ENCODE measurements at places on chromosomes 1 and 21.
A peak's percentile ranks its signal among the peaks of the same experiment; 100 is the strongest.

DNA sequence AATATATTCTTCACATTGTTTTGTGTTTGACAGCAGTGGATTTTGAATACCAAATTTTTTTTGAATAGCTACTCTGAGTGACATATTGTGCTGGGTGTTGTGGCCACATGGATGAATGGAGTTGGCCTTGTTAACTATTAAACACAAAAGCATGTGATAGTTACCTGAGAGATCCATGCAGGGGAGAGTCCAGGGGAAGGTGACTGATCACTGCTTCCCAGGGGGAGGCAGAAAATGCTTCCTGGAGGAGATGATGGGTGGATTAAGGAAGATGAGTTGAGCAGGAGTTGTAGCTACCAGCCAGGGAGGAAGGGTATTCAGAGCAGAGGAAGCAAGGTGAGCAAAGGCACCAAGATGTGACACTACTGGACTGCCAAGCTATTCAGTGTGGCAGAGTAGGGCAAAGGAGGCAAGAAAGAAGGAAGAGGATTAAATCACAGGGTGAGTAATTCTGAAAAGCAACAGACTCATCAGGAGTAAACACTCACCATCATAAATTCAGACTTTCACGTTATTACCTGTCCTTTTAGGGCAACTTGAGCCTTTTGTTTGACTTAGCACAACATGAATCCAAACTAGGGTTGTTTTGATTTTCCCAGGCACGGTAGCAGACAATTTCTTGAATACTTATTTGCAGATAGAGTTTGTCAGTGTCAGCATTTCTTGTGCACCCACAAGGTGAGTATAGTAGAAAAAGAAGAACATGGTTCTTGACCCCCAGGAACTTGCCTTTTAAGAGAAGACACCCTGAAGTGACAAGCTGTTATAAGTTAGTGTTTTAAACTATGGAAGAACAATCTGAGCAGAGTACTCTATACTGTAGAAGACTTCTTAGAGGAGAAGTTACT is 4.2 kb downstream of the CD46 start:
- peak; percentile 98 for DNase-seq

DNA sequence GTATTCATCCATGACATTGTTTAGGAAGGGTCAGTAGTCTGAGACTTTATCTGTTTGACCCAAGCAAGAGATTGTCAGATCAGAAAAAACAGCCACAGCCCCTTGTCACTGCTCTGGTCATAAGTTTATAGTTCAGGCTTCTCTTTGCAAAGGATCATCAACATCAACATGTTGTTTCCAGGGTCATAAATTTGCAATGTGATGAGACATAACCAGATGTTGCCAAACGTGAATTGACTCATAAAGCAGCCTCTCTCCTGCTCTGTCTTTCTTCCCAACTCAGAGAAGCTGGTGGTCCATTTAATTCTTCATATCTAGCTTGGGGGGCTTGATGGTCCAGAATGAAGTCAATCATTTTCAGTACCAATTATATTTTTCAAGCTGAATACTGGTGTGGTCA is 507.2 kb upstream of the PBX1 start:
- no peak for DNase-seq

- DNase-seq = no peak
Measured at GRCh38 chr1:71647513-71648300, 566.9 kb upstream of the ZRANB2 start.

DNA sequence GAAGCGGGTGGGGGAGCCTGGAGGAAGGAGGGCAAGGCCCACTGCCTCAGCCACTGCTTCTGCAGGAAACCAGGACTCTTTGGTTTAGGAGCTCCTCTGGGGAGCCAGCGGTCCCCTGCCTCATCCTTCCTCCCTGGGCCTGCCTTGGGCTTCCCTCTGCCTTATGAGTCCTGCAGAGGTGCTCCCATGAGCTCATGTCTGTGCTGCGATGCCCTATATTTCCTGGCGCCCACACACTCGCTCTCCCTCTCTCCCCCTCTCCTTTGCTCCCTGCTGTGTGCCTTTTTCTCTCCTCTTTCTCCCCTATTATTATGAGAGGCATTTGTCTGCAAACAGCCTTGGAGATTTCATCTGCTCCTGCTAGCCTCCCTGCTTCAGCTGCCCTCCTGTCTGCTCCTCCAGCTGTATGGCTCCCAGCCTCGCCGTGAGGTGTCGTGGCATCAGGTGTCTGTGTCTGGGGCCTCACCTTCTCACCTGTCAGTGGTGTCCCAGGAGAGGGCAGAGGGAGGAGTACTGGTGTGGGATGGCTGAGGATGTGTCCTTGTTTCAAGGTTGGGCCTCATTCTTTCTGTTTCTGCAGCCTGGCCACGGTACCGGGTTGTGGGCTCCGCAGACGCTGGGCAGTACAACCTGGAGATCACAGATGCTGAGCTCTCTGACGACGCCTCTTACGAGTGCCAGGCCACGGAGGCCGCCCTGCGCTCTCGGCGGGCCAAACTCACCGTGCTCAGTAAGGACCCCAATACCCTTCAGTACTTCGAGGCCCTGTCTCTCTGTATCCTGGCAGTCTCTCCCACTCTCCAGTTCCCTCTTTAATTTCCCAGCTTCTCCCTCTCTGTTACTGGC is 84.2 kb downstream of the KIRREL1 start:
- no peak for DNase-seq

DNA sequence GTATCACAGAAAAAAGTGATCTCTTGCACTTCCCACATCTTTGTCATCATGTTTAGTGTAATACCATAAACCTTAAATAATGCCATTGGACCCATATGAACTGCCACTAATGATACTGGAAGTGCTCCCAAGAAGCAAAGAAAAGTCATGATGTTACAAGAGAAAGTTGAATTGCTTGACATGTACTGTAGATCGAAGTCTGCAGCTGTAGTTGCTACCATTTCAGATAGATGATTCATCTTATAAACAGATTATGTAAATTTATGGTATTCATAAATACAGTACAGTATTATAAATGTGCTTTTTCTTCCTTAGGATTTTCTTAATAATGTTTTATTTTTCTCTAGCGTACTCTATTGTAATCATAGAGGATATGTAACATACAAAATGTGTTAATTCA is 30.1 kb upstream of the LAMC2 start:
- no peak for DNase-seq

- DNase-seq = no peak
Measured at GRCh38 chr1:211874521-211875347, 44.2 kb upstream of the LPGAT1 start.

DNA sequence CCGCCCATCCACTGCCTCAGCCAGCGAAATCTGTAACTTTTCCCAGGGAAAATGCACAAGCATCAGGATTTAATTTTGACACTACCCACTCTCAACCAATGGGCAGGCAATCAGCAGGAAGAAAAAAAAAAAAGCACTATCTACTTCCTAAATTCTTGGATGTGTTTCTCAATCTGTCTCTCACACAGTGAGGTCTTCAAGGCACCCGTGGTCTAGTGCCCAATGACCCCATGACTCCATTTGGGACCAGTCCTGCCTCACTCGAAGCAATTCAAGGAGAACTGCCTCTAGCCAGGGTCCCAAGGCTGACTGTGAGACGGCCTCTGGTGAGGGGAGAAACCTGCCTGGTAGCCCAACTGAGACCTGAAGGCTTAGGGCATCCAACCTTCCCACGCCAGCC is 35.9 kb downstream of the CSF1 start:
- DNase-seq = no peak

- peak; percentile 80 for DNase-seq
Measured at GRCh38 chr1:24393892-24394291, 19.7 kb downstream of the STPG1 start.

DNA sequence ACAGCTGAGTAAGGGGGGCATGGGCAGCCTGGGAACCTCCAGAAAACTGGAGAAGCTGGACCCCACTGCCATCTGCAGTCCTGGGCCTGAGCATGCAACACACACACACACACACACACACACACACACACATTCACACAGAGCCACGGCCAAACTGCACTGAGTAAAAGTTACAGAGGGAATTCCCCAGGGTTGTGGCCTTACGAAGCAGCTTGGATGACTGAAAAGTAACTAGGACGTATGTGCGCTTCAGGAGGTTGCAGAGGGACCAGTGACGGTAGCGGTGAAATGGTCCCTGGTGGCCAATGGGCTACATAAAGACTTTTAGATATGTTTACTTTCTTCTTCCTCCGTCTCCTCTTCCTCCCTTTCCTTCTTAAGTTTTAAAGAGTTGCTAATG is 232.5 kb upstream of the TMEM51 start:
- DNase-seq = no peak

GRCh38 chr1:223323491-223324484 is 40.2 kb downstream of the SUSD4 start:
- DNase-seq = no peak

DNA sequence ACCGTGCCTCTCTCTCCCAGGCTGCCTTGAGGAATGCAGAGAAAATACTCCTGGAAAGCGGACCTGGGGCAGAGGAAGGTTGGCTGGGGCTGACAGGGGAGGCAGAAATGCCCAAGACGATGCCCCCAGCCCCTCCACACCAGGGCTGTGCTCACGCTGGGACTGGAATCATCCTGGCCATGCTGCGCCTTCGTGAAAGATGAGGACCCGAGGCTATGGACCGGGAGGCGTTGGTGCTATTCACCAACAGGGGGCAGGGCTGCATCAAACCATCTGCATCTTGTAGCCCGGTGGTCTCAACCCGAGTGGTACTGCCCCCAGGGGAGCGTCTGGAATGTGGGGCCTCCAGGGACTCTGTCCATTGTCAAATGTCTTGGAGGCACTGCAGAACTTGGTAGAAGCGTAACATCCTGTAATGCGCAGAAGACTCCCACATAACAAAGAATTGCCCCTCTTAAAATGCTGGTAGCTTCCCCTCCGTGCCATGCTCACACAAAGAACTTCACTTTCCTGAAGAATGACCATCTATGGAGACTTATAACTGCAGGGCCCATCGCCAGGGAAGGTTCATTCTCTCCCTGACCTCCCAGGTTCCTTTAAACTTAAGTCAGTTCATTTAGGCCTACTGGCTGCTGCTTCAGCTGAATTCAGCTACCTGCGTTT is 251.2 kb downstream of the RRAGC start:
- no peak for DNase-seq

GRCh38 chr1:109170035-109170764 is 43.5 kb upstream of the SARS1 start:
- DNase-seq = no peak

DNA sequence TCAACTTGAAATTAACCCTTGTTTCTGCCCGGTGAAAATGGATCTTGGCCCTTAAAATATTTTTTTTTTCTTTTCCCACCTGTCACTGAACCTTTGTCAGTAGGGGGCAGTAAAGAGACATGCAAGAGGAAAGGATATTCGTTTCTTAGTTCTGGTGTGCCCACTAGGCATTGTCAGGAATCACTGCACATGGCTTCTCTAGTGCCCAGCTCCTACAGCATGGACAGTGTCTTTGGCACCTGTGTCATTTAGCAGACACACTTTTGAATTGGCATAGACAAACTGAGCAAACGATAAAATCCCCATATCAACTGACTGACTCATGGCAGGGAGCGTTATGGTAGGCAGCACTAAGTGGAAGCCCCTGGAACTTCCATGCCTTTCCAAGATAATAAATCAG is 1048.1 kb downstream of the BRINP3 start:
- DNase-seq = peak; percentile 71

GRCh38 chr1:150464422-150464826 is 22.8 kb upstream of the TARS2 start:
- DNase-seq = peak; percentile 79

DNA sequence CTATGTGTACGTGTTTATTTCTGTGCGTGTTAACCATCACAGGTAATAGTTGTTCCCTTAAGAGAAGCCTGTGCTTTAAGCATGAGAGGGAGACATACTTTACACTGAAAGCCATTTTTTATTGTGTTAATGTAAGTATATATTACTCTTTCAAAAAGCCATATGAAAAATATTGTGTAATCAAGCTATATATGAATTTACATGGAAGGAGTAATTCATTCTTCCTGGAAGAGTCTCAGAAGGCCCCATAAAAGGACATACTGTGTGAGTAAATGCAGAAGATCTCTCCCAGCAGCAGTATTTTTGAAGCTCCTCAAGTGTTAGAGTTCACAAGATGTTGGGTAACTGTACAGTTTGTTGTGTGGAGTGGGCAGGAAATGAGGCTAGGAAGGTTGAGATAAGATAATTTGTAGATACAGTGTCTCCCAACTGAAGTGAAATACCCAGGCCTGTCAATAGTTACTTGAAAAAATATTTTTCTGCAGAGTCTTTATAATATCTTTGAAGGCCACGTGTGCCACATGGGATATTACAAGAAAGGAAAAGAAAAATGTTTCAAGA is 138.3 kb downstream of the PTGER3 start:
- no peak for DNase-seq

- DNase-seq = peak; percentile 34
Measured at GRCh38 chr1:238681021-238681420, 705.3 kb upstream of the CHRM3 start.

DNA sequence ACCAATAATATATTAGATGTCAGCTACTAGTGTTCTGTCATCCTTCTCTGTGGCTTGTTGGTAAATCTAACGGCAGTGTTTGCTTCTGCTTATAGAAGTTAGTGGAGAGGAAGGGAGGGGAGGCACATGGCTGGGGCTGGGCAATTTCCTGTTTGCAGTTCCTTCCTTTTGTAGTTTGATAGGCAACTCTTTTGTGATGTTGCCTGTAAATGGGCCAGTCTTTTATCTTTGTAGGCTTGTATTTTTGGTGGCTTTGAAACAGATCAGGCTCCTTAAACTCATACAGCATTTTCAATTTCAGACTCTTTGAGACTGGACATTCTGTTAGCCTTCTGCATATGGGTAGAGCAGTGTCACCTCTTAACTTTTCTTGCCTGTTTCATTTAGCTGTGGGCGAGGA is 48.1 kb downstream of the CDC14A start:
- DNase-seq = no peak

DNA sequence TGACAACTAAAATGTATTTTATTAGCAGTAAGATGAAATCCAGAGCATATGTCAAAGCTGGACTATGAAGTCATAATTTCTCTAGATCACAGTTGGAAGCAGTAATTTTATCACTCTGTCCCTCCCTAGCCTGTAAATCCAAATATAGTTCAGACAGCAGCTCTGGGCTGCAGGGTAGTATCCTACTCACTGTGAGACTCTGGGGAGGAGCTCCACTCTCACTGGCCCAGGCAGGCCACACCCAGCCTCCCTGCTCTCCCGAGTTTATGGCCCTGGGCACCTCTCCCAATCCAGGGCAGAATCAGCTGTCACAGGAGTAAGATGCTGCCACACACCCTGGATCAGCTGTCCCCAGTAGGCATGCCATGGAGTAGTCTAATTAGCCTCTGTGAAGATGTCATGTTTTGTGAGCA is 131.1 kb downstream of the HLCS start:
- DNase-seq = peak; percentile 47

DNA sequence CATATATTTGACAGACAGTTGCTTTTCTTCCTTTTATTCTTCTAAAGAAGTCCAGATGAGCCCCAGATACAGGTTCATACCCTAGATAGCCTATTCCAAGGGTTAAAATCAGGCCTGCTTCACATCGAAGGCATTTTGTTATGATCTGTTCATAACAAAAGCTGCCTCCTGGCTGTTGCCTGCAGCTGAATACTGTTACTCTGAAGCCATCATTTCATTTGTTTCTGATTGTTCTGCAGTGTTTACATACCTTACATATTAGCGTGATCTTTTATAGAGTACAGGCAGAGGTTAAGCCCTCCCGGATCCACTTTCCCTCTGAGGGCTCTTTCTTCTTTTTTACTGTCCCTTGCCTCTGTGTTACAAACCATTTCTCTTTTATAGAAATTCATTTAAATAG is 219.0 kb upstream of the HOOK1 start:
- peak; percentile 67 for DNase-seq
